Stimulated activated CD4-positive, alpha-beta T cell treated with anti-CD3 and anti-CD28 coated beads, Interleukin-2, amount 100 ng/mL, for 4 hours (primary cell): ENCODE measurements at places on chromosomes 5 and 9.
A peak's percentile ranks its signal among the peaks of the same experiment; 100 is the strongest.

GRCh38 chr9:131809941-131810344 lies 70.1 kb upstream of the RAPGEF1 start:
- no peak for DNase-seq

DNA sequence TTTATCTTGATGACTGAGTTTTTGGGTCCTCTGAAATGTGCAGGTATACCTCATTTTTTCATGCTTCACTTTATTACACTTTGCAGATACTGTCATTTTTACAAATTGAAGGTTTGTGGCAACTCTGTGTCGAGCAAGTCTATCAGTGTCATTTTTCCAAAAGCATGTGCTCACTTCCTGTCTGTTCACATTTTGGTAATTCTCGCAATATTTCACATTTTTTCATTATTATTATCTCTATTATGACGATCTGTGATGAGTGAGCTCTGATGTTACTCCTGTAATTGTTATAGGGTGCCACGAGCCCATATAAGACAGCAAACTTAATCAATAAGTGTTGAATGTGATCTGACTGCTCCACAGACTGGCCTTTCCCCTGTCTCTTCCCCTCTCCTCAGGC lies 73.4 kb upstream of the FBXW11 start:
- DNase-seq: no peak

GRCh38 chr9:132443951-132444607 lies 34.1 kb downstream of the CFAP77 start:
- DNase-seq: no peak

GRCh38 chr9:89815903-89816573 lies 211.2 kb downstream of the GADD45G start:
- DNase-seq: no peak

- DNase-seq: peak; percentile 3
Measured at GRCh38 chr9:95189251-95190098, 128.0 kb downstream of the FANCC start.

DNA sequence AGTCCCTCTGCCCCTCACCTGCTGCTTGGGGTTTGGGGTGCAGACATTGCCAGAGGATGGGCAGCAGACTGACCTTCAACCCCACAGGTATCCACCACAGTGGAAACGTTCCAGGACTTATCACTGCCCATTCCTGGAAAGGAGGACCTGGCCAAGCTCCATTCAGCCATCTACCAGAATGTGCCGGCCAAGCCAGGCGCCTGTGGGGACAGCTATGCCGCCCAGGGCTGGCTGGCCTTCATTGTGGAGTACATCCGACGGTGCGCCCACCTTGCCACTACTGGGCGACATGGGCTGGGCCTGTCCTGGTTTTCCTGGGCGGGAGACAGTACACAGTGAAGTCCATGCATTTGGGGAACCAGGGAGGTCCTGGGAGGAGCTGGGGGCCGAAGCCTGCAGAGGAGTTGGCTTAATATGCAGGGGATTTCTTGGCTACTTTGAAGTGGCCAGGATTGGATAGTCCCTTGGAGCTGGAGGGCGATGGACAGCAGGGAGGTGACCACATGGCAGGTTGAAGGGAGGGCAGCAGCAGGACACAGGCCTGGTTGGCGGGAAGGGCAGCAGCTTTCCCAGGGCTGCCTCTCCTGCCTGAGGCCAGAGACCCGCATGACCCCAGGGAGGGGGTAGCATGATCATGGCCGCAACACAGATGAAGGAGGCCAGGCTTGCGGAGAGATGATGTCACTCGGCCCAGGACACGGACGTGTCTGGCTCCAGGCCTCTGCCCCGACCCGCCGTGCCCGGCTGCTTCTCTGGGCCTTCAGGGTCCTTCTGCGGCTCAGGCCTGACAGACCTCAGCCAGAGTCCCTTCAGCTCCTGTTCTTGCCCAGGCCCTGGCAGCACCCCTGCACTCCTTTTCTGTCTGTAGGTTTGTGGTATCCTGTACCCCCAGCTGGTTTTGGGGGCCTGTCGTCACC lies 34.6 kb downstream of the USP20 start:
- DNase-seq: no peak

DNA sequence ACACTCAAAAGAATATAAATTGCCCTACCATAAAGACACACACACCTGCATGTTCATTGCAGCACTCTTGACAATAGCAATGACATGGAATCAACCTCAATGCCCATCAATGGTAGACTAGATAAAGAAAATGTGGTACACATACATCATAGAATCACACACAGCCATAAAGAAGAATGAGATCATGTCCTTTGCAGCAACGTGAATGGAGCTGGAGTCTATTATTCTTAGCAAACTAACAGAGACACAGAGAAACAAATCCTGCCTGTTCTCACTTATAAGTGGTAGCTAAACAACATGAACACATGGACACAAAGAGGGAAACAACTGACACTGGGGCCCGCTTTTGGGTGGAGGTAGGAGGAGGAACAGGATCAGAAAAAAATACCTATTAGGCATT lies 2062.2 kb upstream of the CDH6 start:
- DNase-seq: no peak

- DNase-seq: no peak
Measured at GRCh38 chr5:180193749-180194375, 15.1 kb downstream of the RASGEF1C start.

DNA sequence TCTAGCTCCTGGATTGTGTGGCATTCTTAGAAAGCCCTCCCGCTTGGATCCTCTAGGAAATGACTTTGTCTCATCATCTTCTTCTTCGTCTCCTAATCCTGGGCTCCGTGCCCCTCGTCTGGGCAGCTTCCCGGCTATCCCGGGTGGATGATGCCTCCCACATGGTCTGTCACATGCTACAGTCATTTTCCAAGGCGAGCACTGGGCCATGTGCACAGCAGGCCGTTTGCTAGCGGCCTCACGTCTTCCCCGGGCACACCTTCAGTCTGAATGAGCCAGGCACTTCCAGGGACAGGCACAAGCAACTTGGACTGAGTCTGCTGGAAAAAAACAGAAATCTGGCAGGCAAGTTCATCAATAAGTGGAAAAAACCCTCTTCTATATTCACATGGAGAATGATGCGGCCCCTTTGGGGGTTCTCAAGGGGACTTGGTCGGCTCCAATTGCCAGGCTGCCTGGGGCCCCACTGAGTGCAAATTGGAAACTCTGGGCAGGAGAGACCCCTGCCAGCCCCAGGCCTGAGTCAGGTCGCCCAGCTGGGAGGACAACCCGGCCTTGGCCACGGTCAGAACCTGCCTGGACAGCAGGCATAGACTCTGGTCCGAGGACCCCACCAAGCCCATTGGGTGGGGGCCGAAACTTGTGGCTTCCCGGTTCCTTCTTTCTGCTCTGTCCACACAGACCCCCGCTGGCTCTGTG lies 11.1 kb upstream of the WNK2 start:
- no peak for DNase-seq
